ENCODE measurements at places on chromosomes 11 and 22. TPM values are rescaled to one million over a fixed set of nuclear protein-coding genes. Genes with fewer than 3 reads are reported as not detected.

Gene BIK
- total RNA-seq: 5.4 TPM

Gene TRIM51
- total RNA-seq: not detected

Gene FAM111B
- 13.2 TPM for total RNA-seq

DNA sequence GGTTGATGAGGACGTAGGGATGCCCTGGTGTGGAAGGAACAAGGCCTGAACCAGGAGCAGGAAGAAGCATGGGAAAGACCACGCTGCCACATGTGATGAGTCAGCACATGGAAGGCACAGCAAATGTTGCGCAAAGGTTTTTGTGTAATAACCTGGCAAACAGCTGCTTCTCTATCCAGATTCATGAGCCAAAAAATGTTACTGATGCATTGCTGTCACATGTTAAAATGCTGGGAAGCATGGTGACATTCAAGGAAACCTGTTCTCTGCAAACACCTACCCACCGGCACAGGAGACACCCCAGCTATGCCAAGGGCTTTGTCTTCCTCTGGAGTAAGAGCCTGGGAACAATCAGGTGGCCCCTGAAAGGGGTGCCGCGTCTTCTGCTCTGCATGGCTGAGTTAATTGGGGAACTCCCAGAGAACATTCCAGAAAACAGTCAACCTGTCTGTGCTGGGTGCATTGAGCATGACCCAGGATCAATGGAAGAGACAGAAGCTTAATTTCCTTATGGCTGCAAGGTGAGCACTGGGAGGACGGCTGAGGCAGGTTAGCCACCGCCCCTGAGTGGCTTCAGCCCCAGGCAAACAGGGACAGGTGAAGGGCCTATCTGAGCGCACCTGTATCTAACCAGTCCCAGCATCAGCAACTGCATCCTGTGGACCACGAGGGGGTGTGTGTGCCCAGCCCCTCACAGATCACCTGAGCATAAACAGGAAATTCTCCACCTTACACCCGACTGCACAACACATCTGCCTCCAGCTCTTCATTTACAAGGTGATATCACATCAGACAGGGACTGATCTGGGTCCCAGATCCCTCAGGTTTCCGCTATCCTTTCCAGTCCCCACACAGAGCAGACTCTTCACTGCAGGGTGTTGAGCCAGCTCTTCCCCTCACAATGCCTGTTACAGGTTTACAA, 108.4 kb downstream of the GGTLC2 start:
- no peak for DNase-seq

DNA sequence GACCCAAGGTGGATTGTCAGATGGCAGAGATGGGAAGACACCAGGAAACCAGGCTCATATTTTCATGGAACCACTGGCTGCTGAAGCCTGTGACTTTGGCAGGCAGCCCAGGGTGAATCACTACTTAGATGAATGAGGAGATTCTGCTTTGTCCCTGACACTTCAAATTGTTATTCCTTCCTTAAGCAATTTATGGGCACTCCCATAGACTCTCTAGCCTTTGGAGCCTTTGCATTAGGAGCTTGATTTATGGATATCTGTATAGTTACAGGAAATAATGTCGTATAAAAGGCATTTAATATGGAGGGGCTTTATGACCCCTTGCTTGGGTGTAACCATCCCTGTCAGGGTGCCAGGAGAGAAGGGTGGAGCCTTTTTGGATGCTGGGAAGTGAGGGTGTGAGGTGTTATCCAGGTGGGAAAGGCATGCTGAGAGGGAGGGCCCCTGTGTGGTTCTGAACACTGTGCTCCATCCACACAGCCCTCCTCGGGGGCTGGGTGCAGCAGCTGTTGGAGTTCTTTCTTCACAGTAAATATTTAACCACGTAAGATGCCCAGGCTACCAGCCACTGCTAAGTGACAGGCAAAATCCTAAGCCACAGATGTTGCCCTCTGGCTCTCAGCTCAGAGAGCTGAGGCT, 35.3 kb downstream of the IL18 start:
- no peak for DNase-seq

- no peak for DNase-seq
Observed at GRCh38 chr22:23088199-23088604, 17.9 kb downstream of the GNAZ start.

GRCh38 chr11:110409174-110409573, 20.6 kb upstream of the FDX1 start:
- no peak for DNase-seq

GRCh38 chr11:56887940-56888339, 100.8 kb upstream of the OR5AK2 start:
- DNase-seq: no peak

DNA sequence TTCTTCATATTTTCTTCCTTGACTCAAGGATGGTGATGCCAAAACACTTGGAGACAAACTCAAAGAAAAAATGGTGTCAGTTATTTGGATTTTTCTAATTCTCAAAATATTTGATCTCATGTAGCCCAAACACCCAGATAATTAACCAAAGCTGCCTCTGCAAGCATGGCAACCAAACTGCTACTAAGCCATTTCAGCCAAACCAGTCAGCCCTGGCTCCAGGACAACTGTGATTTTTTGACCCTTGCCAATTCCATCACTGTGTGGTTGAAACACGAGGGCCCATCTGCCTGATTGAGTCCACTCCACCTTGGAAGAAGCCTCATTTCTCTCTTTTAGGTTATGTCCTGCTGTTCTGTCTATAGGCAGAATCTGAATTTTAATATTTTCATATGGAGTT, 277.4 kb downstream of the BLID start:
- DNase-seq: no peak
